Sigmoid colon (tissue), 7 donors: ENCODE measurements at places on chromosomes 7 and 10.
A peak's percentile ranks its signal among the peaks of the same experiment; 100 is the strongest.

- DNase-seq = no peak
Measured at GRCh38 chr10:1343176-1343575, 287.0 kb downstream of the WDR37 start.

DNA sequence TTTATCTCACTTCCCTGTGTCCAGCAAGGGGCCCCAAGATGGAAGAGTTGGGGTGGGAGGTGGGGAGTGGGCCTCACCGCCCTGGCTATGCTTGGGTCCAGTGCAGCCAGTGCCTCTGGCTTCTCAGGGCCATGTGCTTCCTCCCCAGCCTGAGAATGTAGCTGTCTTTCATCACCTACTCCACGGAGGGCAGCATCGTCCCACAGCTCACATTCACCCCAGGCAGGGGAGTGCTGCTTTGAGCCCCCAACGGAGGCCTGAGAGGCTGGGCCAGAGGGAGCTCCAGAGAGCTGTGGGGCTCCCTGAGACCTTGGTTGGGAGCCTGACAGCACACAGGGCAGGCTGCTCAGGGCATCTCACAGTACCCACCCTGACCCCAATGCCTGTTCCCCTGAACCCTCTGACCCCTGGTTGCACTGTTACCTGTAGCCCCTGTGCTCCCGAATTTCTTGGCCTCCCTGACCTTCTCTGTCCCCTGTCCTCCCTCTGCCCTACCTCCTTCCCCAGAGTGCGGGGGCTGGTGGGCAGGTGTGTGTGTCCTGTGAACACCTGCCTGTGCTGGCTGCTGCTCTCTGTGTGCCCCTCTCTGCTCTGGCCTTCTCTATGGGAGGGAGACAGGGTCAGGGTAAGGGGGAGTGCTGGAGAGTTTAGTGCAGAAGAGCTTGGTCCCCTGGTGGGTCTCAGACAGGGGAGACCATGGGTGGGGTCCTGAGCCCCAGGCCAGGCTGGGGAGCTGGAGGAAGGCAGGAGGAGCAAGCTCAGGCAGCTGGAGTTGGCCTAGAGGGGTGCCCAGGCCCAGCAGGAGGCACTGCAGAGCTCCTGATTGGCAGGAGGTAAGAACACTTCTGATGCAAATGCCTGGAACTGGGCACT lies 19.6 kb upstream of the ZNF488 start:
- DNase-seq = no peak

- DNase-seq = no peak
Measured at GRCh38 chr7:112763298-112763697, 26.9 kb downstream of the TMEM168 start.

GRCh38 chr10:130222381-130222780 lies 86.2 kb downstream of the GLRX3 start:
- peak; percentile 27 for DNase-seq

DNA sequence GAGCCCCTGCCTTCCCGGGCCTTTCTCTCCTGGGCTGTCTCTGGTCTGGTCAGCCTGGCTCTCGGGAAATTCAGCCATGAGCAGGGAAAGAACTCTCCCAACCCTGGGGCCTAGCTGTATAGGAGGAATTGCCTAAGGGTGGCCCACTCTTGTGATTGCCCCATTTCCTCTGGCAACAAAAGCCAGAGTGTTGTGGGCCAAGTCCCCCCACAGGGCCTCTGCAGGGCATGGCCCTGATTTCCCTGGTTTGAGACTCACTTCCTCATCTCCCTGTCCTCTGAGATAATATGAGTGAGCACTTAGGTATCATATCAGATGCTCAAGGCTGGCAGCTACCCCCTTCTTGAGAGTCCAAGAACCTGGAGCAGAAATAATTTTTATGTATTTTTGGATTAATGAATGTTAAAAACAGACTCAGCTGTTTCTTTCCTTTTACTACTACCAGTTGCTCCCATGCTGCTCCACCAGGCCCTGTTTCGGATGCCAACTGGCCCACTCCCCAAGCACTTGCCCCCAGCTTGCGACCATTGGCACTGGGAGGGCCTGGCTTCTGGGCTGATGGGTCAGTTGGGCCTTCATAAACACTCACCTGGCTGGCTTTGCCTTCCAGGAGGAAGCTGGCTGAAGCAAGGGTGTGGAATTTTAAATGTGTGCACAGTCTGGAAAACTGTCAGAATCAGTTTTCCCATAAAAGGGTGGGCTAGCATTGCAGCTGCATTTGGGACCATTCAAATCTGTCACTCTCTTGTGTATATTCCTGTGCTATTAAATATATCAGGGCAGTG lies 11.4 kb downstream of the IRF5 start:
- DNase-seq = no peak

GRCh38 chr10:51630640-51631005 lies 68.8 kb downstream of the CSTF2T start:
- DNase-seq = no peak
